ENCODE measurements at places on chromosomes 2 and 18. TPM values are rescaled to one million over a fixed set of nuclear protein-coding genes. Genes with fewer than 3 reads are reported as not detected.

- DNase-seq = peak; percentile 83
- H3K4me3 ChIP-seq = 0 out of 2 replicates have a peak overlapping the region, but pooled peaks have one; percentile 12
- H3K36me3 ChIP-seq = no peaks in the 10 kb centered on the region
- H3K4me1 ChIP-seq = peaks cover 47% of the 10 kb centered on the region
- peak overlapping the region; percentile 98 for H3K27ac ChIP-seq
- no peaks in the 10 kb centered on the region for H3K27me3 ChIP-seq
Observed at GRCh38 chr2:101983486-101983885, 8.3 kb upstream of the IL1R2 start.

The EVA1A gene
- total RNA-seq = 70.8 TPM

The ZNF516 gene
- 1.7 TPM for total RNA-seq

DNA sequence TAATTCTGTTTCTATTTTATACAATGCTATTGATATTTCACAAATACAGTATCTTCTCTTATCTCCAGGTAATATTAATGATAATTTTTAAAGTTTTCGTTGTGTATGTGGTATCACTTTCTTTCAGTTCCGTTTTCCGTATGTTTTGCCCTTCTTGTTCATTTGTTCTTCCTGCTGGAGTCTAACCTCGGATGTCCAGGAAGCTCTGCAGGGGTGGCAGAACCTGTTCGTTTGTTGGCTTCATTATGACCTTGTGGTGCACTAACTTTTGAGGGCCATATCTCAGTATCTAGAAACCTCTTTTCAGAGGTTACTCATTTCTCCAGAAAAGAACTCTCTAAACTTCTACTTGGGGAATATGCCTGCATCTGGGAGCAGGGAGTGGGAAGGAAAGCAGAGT, 134.5 kb downstream of the NBAS start:
- no peaks in the 10 kb centered on the region for H3K27me3 ChIP-seq
- H3K4me3 ChIP-seq = no peak overlapping the region
- H3K36me3 ChIP-seq = no peaks in the 10 kb centered on the region

The C2orf66 gene
- 0.51 TPM for total RNA-seq

GRCh38 chr18:6060149-6060548, 164.8 kb upstream of the TMEM200C start:
- no peak overlapping the region for H3K4me3 ChIP-seq
- DNase-seq = no peak
- H3K36me3 ChIP-seq = no peaks in the 10 kb centered on the region
- peaks cover 34% of the 10 kb centered on the region for H3K4me1 ChIP-seq
- H3K27me3 ChIP-seq = no peaks in the 10 kb centered on the region

- no peak overlapping the region for H3K4me3 ChIP-seq
- no peaks in the 10 kb centered on the region for H3K36me3 ChIP-seq
- DNase-seq = no peak
- H3K4me1 ChIP-seq = no peaks in the 10 kb centered on the region
- no peak overlapping the region for H3K27ac ChIP-seq
Observed at GRCh38 chr2:171602352-171602751, 80.1 kb downstream of the CYBRD1 start.

DNA sequence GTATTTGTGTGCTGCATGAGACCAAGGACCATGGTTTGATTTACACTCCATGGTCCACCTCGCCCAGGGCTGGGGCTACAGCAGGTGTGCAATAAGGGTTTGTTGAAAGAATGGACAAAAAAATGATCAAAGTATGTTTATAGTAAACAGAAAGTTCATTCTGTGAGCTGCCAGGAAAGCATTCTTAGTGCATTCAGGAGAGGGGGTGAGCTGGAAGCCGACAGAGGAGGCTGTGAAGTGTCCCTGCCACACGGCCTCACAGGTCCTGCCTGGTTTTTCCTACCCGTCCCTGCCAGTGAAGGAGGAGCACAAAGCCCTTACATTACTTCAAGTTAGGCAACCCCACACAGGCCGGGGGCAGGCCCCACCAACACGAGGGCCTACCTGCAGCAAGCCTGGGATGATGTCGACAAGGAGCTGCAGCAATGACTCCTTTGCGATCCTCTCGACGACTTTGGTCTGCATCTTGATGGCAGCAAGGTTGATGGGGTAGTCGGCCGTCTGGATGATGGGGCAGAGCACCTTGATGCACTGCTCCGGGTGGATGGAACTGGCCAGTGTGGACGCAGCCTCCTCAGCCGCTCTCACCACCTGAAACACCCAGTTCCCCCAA, 63.2 kb upstream of the TFCP2L1 start:
- DNase-seq = no peak
- H3K36me3 ChIP-seq = peaks cover 34% of the 10 kb centered on the region
- no peak overlapping the region for H3K4me3 ChIP-seq
- H3K4me1 ChIP-seq = peaks cover 20% of the 10 kb centered on the region
- no peaks in the 10 kb centered on the region for H3K27me3 ChIP-seq
- no peak overlapping the region for H3K27ac ChIP-seq

The SERPINB3 gene
- total RNA-seq = 5.6 TPM

All from PC-3 (cell line).